ENCODE measurements at places on chromosomes 3 and 15.

- DNase-seq: no peak
These were observed 14.4 kb downstream of the RTP1 start for GRCh38 chr3:187211532-187212195.

DNA sequence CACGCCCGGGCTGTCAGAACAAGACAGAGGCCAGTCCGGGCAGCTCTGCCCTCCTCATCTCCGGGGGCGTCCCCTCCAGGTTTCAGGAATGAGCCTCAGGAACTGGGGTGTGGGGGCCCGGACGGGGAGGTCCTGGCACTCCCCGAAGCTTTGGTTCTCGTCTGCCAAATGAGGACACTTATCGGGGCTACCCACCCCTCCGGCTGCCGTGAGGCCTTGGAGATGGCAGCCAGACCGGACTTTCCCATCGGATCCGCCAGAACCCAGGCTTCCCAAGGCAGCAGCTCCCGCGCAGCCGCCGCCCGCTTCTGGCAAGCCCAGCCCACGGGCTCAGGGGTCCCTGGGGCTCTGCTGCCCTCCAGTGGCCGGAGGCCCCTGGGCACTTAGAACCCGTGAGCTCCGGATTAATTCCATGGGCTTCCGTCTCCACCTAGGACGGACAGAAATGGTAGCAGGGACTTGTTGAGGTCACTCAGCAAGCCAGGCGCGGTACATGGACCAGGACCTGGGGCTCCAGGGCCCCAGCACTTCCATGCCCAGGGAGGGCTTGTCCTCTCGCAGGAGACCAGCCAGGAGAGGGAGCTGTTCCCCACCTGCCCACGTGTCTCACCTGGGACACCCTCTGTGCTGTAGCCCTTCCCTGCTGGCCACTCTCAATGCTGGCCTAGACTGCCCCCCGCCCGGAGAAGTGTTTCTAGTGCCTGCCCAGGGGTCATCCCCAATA, 89.4 kb downstream of the LINGO1 start:
- peak; percentile 89 for DNase-seq

DNA sequence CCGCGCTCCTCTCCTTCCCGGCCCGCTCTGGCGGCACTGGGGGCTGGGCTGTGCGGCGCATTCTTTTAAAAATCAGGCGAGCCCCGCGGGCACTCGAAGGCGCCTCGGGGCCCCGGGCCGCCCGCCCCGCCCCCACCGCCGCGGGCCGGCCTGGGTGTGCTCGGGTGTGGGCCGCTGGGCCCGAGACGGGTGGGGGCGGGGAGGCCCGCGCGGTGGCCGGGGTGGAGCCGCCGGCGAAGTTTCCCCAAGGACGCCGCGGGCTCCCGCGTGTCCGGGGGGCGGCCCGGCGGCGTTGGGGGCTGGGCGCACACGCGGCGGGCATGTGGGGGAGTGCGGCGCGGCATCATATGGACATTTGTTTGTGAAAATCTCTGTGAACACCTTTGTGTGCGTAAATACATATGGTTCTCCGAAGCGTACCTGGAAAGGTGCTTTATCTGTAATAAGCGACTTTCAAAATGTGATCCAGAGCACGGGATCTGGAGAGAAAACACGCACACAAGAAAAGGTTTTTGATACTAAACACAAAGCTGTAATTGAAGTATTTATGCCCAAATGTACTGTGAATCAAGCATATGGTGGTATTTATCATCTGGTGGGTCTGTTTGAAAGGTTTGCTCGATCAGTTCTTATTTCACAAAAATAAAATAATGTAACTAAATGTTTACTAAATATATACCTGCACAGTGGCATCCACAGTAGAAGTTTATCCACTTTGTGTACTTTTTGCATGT, 612 bp upstream of the TBL1XR1 start:
- peak; percentile 48 for DNase-seq

- DNase-seq: no peak
These were observed 311.6 kb upstream of the TPRG1 start for GRCh38 chr3:188860147-188860546.

- no peak for DNase-seq
These were observed 45.5 kb downstream of the RFTN1 start for GRCh38 chr3:16468002-16468335.

- no peak for DNase-seq
These were observed 25.8 kb downstream of the SIAH2 start for GRCh38 chr3:150736903-150737832.

DNA sequence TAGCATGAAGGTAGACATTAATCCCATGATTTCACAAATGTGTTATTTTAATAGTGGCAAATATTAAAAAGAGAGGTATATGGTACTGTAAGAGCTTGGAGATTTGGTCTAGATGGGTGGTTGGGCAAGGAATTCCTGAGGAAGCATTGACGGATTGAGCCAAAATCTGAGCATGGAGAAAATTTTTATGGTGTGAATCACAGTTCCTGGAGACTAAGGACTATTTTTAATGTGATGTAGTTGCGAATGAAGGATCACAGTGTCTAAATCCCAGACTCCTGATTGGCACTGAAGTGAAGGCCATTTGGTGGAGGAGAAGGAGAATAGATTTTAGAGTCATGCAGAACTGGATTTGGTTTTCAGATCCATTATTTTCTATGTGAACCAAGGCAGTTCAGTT, 188.7 kb upstream of the FEZF2 start:
- DNase-seq: no peak

- DNase-seq: no peak
These were observed 516.8 kb upstream of the ATP11B start for GRCh38 chr3:182276512-182276911.

DNA sequence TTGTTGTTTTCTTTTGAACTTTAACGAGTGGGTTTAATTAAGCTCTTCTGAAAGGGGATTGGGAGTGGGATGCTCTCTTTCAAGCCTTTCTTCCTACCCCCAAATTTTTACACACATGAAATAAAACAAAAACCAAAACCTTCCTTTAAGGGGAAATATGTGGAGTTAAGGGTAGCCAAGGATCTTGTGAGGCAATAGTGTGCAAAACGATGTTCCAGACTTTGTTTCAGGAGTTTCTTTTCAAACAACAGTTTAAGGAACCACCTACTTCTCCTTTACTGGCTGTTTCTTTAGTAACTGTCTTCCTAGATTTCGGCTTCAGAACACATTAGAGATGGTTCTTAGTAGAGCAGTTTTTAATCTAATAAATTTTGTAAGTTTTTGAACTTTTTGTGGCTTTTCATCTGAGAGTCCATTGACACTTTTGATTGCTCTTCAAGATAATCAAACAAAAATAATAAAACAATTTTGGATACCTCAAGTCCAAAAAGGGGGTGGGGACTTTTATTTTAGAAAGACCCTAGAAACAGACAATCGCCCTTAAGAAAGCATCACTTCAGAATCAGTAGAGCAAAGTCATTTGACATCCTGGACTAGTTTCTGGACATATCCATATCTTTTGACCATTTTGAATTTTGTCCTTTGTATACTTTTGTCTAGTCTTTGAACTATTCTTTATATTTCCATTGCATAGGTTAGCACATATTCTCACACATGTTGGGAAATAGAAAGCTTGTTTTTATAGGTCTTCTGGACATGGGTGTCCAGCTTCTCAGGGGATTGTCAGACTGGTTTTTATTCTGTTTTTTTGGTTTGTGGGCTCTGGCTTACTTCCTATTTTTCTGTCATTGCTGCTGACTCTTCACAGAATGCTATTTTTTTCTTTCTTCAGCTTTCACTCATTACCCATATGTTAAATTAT, 6.0 kb downstream of the DIPK2A start:
- DNase-seq: no peak

Data from GM12891 (cell line).